ENCODE measurements at places on chromosomes 7 and 10.

DNA sequence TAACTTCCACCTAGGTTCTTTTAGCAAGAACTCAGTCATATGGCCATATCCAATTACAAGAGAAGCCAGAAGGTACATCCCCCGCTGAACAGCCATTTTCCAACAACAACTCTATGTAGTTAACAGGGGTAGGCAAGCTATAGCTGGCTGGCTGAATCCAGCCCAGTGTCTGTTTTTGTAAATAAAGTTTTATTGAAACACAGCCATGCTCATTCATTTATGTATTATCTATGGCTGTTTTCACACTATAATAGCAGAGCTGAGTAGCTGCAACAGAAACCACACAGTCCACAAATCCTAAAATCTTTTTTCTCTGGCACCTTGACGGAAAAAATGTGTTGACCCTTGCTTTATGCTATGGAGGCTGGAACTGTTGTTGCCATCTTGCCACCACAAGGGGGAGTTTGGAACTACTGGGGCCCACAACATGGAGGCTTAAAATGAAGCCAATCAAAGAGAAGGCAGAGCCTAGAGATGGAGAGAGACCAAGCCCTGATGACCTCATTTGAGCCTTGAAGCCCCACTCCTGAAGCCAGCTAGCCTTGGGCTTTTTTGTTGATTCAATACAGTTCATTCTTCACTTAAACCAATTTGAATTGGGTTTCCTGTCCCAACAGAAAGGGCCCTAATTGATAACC is 33.3 kb upstream of the XPNPEP1 start:
- peak; percentile 1 for DNase-seq

- no peak for DNase-seq
Measured at GRCh38 chr10:1698185-1698584, 39.1 kb downstream of the ADARB2 start.

GRCh38 chr7:135349746-135350145 is 116.1 kb downstream of the STRA8 start:
- no peak for DNase-seq

- DNase-seq = peak; percentile 55
Measured at GRCh38 chr7:104943502-104944343, 70.3 kb upstream of the KMT2E start.

DNA sequence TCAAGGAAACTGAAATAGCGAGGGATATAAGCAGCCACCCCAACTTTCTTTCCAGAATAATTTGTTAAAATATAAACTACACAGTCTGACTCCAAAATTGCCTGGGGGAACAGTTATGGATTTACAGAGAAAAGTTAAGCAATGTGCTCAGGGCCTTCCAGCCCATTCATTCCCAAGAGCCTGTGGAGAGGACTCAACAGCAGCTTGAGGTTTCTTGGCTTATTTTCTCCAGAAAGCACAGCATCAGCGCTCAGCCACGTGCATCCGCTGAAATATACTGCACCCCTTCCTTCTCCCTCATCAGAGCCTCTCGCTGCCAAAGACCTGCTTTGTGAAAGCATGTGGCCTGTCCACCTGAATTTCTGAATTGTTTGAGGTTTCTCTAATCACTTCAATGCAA is 375.2 kb upstream of the VWC2 start:
- no peak for DNase-seq

DNA sequence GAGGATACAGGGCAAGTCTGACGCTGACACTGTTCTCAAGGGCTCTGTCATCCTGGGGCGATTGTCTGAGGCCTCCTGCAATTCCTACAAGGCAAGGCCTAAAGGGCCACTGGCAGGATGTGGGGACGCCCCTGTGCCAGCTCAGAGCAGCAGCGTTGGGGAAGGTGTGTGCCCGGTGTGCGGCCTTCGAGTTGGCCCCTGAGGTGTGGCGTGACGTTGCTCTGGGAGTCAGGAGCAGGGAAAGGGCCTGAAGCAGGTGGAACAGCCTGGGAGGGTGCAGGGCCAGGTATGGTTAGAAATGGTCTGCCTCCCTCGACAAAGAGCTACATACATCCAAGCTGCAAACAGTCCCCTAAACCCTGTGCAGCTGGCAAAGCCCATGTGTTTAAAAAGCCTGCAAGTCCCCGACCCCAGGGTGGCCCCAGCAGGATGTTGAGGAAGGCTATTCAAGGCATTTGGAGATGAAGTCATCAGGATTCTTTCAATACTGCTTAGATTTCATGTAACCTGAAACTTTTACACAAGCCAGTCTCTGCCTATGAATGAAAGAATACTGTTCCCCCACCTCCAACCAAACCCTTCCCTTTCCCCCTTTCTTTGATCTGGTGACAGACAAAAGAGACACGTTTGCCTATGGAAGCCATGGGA is 142.5 kb upstream of the TNS3 start:
- no peak for DNase-seq

GRCh38 chr10:112852306-112852705 is 97.7 kb upstream of the TCF7L2 start:
- no peak for DNase-seq

DNA sequence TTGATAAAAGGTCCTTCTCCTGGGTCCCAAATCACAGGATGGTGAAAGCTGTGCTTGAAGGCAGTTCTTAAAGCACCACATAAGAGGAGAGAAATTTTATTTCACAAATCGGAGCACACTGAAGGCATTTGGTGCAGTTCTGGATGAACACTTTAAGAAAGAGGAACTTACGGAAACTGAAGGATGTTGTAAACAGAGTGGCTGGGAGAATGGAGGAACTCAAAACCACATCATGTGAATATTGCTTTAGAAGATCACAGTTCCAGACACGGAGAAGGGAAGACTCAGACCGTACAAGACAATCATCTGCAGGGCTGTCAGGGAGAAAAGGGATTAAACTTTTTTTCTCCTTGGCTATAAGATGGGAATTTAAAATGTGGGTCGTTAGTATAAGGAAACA is 9.0 kb upstream of the GPR141 start:
- DNase-seq = no peak

DNA sequence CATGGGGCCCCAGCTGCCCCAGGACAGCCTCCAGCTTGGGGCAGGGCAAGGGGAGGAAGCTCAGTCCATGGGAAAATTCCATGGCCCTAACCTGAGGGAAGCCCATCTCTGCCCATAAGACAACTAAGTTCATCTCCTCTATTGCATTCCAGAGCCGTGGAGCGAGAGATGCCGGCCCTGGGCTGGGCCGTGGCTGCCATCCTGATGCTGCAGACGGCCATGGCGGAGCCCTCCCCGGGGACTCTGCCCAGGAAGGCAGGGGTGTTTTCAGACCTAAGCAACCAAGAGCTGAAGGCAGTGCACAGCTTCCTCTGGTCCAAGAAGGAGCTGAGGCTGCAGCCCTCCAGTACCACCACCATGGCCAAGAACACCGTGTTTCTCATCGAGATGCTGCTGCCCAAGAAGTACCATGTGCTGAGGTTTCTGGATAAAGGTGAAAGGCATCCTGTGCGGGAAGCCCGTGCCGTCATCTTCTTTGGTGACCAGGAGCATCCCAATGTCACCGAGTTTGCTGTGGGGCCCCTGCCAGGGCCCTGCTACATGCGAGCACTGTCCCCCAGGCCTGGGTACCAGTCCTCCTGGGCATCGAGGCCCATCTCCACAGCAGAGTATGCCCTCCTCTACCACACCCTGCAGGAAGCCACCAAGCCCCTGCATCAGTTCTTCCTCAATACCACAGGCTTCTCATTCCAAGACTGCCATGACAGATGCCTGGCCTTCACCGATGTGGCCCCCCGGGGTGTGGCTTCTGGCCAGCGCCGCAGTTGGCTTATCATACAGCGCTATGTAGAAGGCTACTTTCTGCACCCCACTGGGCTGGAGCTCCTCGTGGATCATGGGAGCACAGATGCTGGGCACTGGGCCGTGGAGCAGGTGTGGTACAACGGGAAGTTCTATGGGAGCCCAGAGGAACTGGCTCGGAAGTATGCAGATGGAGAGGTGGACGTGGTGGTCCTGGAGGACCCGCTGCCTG is 4.3 kb downstream of the AOC1 start:
- no peak for DNase-seq

DNA sequence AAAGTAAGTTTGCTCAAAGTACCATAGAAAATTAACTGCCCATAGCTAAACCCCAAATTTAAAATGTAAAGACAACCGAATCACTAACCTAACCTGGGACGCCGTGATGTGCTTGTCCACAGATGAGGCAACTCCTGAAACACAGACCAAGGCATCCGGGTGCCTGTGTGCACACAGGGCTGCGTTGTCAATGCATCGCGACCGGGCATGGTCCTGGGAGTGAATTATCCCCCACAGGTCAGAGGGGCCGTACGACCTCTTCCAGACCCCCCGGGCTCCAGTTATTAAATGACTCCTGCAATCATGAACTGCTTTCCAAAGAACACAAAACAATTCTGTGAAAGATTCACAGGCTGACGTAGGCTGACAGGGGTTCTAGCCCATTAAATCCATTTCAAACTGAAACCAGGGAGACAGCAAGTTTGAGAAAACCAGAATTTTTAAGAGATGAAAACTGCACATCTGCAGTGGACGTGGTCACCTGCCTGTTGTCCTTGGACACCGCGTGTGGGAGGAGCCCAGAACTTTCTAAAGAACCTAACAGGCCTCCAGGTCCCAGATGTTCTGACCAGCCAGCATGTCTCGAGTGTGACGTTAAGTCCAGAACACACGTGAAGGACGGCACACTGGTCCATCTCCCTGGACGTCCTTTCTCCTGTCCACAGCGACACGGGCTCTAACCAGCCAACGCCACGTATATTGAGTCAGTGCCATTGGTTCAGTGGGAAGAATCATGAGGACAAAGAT is 297.8 kb downstream of the DNAJB6 start:
- no peak for DNase-seq

GRCh38 chr7:131540491-131541162 is 15.8 kb downstream of the PODXL start:
- DNase-seq = no peak

GRCh38 chr7:273327-273726 is 16.6 kb upstream of the FOXL3 start:
- DNase-seq = no peak

GRCh38 chr7:5420067-5420880 is 3.4 kb downstream of the TNRC18 start:
- no peak for DNase-seq

DNA sequence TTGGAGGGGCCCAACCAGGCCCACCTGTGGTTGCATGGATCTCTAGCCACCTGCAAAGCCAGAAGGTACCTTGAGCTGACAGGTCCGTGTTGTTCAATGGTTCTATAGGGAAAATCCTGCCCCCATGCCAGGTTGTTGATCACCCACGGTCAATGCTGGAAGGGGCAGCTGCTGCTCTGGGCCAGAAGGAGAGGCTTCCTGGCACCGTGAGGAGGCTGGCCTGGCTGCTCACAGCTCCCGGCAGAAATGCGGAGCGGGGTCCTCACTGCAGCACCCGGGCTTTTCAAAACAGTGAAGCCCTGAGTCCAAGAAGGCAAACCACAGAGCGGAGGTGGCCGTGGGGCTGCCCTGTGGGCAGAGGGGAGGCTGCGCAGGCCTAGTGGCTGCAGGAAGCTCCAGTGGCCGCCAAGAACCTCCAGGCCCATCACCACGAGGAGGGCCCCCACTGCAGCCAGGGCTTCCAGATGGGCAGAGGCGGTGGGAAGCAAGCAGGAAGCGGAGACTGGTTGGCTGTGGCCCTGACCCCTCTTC is 25.0 kb upstream of the GPR146 start:
- no peak for DNase-seq

DNA sequence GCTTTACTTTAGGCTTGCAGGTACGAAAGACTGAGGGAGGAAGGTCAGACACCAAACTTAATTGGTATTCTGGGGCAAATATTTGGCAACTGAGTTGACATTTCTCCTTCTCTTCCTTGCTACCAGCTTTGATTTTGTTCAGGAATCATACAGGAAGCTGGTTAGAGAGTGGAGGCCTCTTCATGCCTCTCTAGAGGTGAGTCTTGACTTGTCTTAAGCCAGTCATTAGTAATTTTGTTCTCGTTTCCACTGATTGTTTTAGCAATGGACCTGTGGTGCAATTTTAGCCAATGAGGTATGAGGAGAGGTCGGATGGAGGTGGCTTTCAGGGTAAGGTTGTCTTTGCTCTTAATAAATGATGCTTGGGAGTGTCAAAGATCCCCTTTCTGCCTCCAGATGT is 2.4 kb upstream of the RP9 start:
- no peak for DNase-seq

DNA sequence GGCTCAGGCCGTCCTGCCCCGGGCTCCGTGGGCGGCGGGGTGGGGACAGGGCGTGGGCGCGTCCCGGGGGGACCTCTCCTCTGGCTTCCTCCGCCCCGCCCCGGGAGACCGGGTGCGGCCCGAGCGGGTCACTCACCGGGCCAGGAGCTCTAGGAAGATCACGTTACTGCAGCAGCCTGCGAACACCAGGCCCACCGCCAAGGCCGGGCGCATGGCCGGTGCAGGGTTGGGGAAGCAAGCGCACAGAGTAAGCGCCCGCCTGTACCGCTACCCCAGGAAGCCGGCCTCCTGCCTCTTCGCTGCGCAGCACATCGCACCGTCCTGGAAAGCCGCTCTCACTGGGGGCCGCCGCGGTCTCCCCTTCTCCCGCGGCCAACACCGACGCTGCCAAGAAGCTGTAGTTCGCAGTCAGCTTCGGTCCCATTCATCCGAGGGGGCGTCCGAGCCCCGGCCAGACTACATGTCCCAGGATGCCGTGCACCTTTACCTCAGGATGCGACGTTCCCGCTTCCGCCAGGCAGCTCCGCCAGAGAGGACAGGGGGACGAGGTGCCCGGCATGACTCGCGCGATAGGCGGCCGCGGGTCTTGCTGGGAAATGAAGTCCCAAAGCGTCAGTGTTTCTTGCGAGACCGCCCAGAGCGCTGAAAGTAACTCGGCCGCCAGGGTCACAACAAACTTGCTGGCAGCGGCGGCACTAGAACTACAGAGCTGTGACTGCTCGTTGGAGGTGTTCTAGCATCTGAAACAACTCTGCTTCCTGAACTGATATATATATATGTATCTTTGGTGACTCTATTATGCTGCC is at the start of gene SLC35B4:
Gene SLC35B4 (minus strand): TSS at position 392 of the 806 bp plus-strand sequence. CDS start 179 bp downstream, at position 213.
- peak; percentile 89 for DNase-seq

GRCh38 chr10:7424315-7424714 is 13.5 kb upstream of the SFMBT2 start:
- DNase-seq = no peak

GRCh38 chr7:134189559-134189958 is 62.4 kb downstream of the LRGUK start:
- no peak for DNase-seq

GRCh38 chr7:155529346-155529745 is 17.0 kb downstream of the CNPY1 start:
- DNase-seq = no peak

DNA sequence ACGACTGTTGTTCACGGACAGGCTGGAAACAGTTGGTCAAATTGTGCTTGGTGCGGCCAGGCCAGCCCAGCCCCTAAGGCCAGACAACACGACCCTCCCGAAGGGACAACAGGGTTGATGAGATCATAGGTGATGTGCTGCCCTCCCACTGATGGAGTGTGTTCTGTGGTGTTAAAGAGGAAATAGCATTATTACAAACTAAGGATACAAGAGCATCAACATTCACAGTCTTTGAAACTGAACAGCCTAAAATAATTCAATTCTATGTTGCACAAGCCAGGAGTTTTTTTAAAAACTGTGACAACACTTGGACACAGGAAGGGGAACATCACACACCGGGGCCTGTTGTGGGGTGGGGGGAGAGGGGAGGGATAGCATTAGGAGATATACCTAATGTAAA is 87.6 kb downstream of the FAM53B start:
- DNase-seq = no peak

- no peak for DNase-seq
Measured at GRCh38 chr7:114155116-114156110, 236.6 kb upstream of the PPP1R3A start.

Measured in activated T-helper 1 cell treated with anti-CD3 and anti-CD28 coated beads, Interleukin-2, amount 50 U/mL, for 16 hours (primary cell).